ENCODE measurements at places on chromosomes 12 and 14.

DNA sequence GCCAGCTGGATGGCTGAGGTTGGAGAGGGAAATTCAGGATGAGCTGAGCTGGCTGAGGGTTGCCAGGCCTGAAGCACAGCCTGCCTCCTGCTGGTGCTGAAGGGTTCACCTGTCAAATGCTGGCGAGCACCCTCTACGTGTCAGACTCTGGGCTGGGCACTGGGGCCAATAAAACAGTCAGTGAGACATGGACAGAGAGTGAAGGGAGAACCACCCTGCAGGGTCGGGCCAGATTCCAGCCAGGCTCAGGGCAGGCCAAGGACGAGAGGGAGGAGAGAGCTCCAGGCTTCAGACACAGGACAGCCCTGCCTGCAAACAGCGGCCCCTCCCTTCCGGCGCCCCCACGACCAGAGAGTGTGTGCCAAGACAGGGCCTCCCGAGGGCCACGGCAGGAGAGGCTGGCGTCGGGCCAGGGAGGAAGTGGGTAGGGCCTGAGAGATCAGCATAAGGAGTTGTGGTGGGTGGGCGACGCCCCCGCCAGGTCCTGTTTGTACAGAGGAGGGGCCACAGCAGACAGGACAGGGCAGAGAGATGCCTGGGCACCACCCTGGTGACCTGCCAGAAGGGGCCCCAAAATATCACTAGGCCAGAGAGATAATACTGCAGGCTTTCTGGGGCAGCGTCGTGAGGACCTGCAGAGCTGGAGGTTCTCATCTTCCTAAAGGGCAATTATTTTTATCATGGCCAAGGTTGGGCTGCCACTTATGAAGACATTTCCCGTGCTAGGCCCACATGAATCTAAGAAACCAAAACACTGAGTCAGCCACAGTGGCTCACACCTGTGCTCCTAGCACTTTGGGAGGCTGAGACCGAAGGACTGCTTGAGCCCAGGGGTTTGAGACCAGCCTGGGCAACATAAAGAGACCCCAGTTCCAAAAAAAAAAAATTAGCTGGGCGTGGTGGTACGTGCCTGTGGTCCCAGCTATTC, 73.1 kb upstream of the GPR68 start:
- no peak for DNase-seq

DNA sequence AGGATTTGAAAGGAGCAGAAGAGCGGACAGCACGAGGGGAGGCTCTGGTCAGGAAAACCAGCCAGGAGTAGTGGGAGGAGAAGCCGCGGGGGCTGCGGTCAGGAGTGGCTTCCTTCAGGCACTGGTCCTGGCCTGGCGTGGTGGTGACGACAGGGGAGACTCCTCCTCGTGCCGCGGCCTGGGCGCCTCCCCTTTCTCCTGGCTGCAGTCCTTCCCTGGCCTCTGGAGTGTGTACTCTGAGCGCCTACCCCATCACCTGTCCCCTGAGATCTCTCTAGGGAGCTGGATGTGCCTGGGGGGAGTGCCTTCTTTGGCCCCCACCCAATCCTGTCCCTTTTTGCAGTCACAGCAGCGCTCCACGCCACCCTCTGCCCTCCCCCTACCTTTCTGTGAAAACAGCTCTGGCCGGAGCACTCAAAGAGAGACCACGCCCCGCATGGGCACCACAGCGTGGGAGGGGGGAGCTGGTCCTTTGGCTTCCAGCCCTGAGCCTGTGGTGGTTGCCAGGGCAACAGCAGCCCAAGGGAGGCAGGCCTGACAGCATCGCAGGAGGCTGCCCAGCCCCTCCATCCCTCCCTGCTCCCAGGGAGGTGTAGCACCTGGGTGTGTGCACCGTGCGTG, 125.9 kb downstream of the CALM1 start:
- DNase-seq: no peak

DNA sequence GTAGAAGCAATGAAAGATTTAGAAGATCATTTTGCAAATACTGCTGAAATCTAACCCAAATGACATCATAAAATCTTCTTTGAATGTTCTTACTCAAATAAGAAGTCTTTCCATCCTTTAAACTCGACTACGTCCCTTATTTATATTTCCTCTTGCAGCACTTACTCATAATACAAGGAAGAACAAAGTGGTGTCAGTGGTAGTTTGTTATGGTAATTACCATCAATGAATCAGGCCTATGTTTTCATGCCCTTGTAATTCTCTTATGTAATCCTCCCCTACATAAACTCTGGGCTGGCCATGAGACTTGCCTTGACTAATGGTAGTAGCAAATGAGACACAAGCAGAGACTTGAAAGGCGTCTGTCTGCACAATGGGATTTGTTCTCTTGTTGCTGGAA, 17.0 kb downstream of the EEA1 start:
- no peak for DNase-seq

- DNase-seq: peak; percentile 31
Measured at GRCh38 chr12:86914721-86915120, 658.5 kb upstream of the MGAT4C start.

DNA sequence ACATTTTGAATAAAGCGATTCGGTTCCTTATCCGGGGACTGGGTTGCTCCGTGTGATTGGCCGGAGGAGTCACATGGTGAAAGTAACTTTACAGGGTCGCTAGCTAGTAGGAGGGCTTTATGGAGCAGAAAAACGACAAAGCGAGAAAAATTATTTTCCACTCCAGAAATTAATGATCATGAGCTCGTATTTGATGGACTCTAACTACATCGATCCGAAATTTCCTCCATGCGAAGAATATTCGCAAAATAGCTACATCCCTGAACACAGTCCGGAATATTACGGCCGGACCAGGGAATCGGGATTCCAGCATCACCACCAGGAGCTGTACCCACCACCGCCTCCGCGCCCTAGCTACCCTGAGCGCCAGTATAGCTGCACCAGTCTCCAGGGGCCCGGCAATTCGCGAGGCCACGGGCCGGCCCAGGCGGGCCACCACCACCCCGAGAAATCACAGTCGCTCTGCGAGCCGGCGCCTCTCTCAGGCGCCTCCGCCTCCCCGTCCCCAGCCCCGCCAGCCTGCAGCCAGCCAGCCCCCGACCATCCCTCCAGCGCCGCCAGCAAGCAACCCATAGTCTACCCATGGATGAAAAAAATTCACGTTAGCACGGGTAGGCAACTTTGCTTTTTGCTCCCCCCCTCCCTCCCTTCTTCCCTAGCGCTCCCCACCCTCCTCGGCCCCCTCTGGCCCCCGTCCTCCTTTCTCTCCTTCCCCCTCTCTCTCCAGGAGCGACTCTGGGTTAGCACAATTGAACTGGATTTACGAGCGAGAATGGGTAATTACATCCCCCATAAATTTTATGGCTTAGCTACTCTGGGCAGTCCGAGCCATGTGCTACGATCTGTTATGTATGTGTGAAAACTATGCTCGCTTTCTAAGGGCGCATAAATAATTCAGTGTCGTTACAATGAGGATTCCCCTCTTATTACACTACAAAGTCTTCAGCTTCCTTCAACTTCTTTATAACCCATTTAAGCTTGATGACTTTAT, at the start of gene HOXC4:
HOXC4 (plus strand) TSS at position 85 of the 991 bp plus-strand sequence; CDS start at position 173, 88 bp downstream.
- DNase-seq: no peak

GRCh38 chr12:104423809-104424208, 32.9 kb upstream of the CHST11 start:
- no peak for DNase-seq

- DNase-seq: no peak
Measured at GRCh38 chr14:23063601-23064000, 6.3 kb upstream of the CDH24 start.

DNA sequence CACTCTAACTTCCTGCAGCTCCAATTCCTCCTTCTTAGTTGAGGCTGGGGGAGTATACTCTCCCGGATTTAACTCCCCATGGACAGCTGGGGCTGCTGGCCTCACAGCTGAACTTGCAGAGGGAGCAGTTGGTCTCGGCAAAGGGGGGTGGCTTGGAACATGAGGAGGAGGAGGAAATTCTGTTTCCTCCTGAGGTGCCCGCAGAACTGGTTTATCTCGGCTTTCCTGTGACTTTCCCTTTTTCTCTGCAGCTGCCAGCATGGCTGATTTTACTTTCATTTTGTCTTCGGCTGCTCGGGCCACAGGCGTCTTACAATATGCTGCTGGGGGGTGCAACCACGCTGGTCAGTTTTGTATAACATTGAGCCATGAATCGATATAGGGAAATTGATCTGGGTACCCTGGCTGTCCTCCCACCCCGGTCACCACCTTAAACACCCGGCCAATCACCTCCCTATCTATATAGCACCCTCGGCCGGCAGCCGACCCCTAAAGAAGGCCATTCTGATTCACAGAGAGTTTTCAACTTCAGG, 1317.6 kb downstream of the TMEM121 start:
- DNase-seq: no peak

DNA sequence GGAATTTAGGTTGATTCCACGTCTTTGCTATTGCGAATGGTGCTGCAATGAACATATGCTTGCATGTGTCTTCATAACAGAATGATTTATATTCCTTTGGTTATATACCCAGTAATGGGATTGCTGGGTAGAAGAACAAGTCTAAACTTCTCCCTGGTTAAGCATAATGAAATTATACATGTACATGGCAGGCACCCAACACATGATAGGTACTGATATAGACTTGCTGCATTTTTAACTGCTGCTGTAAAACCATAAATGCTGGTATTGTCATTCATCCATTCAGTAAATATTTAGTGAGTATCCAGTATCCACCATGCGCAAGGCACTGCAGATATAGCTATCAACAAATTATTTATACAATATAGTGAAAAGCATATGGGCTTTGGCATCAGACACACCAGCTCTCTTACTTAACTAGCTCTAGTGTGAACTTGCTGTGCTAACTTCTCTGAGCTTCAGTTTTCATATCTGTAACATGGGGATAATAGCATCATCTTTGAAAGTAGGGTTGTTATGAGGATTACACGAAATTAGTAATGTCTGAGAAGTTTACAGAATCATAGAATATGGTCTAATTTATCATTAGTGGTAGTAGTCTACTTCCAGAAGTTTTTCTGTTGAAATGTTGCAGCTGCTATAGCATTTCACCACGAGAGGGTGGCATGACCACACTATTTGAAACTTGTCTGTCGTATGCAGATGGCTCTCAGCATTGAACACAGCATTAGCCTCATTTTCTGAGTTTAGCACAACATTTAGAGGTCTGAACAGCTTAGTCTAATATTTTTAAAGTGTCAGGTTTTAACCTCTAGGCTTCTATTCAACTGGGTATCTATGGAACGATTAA, 32.0 kb upstream of the SEL1L start:
- peak; percentile 34 for DNase-seq

DNA sequence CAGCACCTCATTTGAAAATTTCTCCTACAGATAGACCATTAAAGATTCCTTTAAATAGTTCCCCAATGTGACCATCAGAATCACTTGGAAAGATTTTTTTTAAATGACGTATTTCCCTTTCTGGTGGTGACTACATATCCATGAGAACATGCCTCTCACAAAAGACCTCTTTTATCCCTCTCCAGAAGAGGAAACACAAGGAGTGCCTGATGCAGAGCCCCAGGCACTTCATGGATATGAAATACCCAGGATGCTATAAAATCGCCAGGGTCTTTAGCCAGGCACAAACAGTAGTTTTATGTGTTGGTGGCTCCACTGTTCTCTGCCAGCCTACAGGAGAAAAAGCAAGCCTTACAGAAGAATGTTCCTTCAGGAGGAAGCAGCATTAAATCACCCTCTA, 97.1 kb downstream of the ETNK1 start:
- DNase-seq: no peak

DNA sequence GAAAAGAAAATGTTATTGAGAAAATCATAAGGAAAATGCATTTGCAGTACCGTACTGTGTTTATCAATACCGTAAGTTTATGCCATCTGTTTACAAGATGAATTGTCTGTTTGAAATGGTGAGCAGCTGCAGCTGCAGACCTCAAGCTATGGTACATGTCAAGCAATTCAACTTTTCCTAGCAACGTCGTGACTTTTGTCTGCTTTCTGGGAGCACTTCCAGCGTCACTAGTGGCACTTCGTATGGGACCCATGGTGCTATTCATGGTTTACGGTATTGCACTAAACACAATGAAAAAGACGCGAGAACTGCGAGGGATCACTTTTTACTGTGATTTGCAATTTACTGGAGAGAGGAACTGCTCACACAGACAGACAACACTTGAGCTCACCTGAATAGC, 160.8 kb downstream of the UNC79 start:
- DNase-seq: no peak

GRCh38 chr14:62247266-62247665, 485.0 kb downstream of the SNAPC1 start:
- DNase-seq: no peak

- DNase-seq: no peak
Measured at GRCh38 chr14:51041108-51041531, 53.8 kb downstream of the TRIM9 start.

GRCh38 chr14:98634043-98634820, 637.8 kb downstream of the BCL11B start:
- DNase-seq: no peak

DNA sequence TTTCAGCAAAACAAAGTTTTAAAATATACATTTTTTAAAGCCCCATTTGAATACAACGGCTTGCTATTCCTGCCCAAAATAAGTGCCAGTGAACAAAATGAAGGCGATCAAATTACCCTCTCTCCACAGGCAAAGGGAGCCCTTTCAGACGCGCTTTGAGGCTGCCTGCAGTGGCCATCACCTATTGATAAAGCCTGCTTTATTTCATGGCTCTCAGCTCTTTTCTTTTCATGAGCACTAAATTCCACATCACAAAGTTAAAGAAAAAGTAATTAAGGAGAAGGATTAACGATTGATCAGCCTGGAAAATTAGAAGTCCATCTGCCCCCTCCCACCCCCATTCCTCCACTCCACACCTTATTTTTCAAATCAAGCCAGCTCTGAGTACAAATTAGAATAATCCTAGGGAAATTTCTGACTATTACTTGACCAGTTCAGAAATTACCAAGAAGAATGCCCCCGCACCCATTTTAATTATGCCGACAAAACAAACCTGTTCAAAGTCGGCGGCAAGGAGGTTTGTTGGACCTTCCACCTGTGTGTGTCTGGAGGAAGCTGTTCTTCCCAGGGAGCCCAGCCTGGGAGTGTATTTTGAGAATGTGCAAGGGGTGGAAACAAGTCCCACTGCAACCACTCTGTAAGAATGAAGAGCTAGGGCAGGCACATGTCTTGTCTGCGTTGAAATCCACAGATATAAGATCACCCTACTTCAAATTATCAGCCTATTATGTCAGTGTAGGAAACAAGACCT, 64.2 kb upstream of the RIC8B start:
- no peak for DNase-seq

DNA sequence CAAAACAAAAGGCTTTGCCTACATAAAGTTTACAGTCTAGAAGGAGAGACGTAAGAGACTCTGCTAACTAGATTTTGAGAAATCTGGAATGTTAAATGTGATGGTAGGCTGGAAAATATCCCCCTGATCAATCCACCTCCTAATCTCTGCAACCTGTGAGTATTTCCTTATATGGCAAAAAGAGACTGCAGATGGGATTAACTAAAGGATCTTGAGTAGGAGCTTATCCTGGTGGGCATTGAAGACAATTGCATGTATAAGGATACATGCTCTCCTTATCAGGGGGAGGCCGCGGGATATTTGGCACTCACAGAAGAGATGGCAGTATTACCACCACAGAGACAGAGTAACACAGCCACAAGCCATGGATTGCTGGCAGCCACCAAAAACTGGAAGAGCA, 95.2 kb downstream of the EGLN3 start:
- DNase-seq: no peak

- DNase-seq: no peak
Measured at GRCh38 chr14:20419419-20419818, 6.1 kb upstream of the TEP1 start.

GRCh38 chr14:43937001-43937400, 570.1 kb downstream of the FSCB start:
- no peak for DNase-seq
